ENCODE measurements at places on chromosomes 1 and 21.

GRCh38 chr1:85343612-85344255 lies 67.3 kb upstream of the BCL10 start:
- DNase-seq = no peak

GRCh38 chr1:45353685-45354084 lies 13.4 kb upstream of the MUTYH start:
- no peak for DNase-seq

DNA sequence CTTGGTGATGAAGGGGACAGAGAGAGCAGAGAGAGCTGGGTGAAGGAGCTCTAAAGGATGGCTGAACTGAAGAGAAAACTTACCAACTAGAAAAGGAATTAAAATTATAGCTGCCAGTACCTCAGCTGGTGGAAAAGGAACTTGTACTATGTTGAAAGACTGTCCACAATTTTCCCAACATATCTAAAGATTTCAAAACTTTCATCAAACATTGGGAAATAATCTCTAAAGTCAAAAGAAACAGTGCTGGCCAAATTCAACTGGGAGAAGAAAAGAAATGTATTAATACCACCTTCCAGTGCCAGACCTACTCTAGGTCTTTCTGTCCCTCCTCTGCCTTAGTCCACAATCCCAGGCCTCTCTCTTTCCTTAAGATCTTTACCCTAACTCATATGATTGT lies 6.1 kb downstream of the SMG5 start:
- no peak for DNase-seq

DNA sequence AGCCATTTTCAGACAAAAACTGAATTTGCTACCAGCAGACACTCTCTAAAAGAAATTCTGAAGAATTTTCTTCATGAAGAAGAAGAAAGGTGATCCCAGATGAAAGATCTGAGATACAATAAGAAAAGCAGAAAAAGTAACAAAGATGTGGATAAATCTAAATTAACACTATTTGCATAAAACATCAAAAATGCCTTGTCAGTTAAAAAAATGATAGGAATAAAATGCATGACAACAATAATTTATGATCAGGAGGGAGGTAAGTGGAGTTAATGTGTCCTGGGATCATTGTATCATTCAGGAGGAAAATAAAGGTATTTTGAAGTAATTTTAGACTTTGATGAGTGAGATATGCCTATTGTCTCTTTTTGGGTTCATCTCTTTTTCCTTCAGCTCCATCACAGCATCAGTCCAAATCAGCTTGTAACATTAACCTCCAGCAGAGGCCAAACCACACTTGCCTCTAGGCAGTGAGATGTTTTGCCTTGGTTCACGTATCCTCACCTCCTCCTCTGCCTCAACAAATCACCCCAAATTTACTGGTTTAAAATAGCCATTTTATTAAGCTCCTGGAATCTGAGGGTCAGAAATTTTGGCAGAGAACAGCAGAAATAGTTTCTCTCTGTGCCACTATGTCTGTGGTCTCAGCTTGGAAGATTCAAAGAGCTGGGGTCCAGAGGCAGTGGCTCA lies 76.9 kb upstream of the HIVEP3 start:
- DNase-seq = no peak

GRCh38 chr1:165490175-165490574 lies 45.2 kb upstream of the RXRG start:
- DNase-seq = no peak

GRCh38 chr1:206854401-206855129 lies 10.9 kb upstream of the IL20 start:
- DNase-seq = no peak

DNA sequence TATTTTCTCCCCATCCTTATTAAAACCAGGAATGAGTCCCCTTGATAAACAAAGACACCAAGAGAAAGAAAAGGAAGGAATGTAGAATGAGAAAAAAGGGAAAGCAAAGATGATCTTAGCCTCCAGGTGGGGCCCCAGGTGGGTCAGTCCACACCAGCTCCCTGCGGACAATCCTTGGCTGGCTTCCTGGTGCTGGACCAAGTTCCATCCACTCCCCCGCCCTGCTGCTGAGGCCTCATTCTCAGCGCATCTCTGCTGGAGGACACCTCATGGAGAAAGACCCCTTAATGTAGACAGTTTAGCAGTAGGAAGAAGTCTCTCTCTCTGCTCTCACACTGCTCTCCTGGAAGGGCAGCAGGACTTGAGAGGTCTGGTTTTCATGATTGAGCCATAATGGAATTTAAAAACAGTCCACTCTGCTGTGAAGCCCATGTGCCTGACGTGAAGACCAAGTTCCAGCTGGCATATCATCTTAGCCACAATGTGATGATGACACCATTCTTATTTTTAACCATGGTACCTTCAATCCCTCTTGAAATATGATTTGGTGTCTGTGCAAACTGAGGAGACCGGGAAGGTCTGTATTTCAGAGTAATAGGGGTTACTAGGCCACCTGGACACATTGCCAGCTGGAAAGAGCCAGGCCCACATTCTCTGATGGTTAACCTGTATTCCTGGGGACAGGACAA lies 83.1 kb downstream of the WLS start:
- no peak for DNase-seq

- no peak for DNase-seq
Measured at GRCh38 chr1:167486090-167486824, 32.1 kb downstream of the CD247 start.

GRCh38 chr1:41021526-41022308 lies at the start of gene SLFNL1:
Gene SLFNL1 (minus strand): TSS chr1:41021725. CDS start chr1:41020660, 1,065 bp downstream.
- DNase-seq = peak; percentile 23

DNA sequence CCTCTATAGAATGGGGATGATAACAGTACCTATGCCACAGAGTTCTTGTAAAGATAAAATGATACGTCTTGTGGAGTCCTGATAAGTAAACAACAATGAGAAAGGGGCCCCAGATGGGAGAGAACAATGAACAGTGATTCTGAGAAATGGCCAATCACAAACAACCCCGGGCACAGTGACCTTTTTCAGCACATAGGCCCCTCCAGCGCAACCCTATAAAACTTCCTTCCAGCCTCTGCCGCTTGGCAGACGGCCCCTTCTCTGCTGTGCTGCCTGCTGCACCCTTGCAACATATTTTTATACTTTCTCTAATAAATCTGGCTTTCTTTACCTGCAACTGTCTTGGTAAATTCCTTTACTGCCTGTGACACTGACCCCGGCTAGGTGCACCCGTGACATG lies 8.9 kb downstream of the RCAN1 start:
- no peak for DNase-seq

DNA sequence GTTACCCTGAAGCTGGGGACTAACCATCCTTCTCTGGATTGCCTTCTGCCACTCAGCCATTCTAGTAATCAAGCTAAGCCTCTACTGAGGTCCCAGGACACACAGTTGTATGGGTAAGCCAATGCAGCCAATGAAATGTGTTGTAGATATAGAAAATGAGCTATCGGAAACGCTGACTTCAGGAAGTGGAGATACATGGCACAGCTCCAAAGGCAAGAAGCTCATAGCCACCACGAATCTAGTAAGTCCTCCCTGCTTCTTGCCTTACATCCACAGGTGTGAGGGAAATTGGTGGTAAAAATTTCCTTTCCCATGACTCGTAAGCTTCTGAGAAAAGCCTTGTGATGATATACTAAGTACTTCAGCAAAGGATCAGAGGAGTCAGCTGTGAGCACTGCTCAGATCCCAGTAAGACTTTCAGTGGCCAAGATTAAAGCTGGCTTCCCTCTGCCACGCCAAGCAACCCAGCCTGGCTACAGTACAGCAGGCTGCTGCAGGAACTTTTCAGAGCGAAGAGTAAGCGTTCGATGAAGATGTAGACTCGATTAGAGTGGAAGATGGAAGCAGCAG lies 117.7 kb downstream of the SIM2 start:
- no peak for DNase-seq

DNA sequence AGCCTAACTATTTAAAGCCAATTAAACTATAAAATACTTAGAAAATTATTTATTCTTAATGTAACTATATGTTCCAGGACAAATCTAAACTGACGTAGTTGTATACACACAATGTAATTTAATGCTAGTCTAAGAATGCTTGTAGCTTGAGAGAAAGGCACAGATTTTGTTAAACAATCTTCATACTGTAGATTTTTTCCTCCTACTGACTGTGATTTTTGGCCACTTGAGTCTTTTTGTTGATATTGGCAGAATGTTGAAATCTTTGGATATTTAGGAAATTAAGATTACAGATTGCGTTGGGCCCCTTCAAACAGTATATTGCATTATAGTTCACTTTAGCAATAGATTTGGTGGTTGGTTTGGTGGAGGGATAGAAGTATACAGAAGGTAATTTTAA lies 40.5 kb downstream of the ATF3 start:
- DNase-seq = no peak

GRCh38 chr1:42541104-42541503 lies 78.0 kb downstream of the CCDC30 start:
- no peak for DNase-seq

DNA sequence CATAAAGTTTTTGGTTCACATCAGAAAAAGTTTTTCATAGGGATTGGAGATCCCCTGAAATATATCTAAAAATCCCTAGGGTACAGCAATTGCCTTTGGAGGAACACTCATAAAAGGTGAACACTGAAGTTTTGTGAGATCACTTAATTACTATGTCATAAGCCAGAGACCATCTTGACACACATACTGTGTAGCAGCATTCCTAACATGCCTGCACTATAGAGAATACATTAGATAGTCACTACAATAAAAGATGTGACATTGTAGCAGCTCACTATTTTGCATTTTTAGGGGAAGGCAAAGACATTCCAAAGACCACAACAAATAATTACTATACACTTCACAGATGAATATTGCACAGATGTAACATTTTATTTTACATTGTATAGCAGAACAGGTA lies 779.9 kb downstream of the KCNT2 start:
- DNase-seq = no peak

- DNase-seq = no peak
Measured at GRCh38 chr1:235127203-235127602, 1.4 kb downstream of the TOMM20 start.

- no peak for DNase-seq
Measured at GRCh38 chr1:181120924-181121323, 32.4 kb downstream of the IER5 start.

GRCh38 chr1:155479205-155479604 lies 83.4 kb downstream of the ASH1L start:
- no peak for DNase-seq

- DNase-seq = peak; percentile 74
Measured at GRCh38 chr1:236868625-236869467, 73.8 kb downstream of the MTR start.

GRCh38 chr21:45756669-45757068 lies 113.1 kb downstream of the PCBP3 start:
- DNase-seq = no peak

GRCh38 chr1:19798486-19799229 lies 1.1 kb downstream of the TMCO4 start:
- DNase-seq = no peak

DNA sequence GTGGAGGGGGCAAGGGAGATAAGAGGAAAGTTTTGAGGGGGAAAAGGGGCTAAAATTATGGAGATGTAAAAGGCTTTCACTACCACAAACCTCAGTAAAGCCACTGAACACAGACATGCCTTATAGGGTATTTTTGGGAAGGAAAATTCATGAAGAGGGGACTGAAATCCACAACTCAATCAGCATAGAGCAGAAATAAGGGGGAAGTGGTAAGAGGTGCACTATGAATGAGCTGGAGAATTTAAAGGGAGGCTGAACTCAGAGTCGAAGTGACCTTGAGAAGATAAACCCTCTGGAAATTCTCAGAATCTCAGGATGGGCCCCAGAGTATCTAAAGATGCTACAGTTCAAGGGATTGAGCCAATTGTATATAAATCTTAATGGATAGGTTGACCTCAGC lies 15.3 kb downstream of the RHEX start:
- DNase-seq = no peak

DNA sequence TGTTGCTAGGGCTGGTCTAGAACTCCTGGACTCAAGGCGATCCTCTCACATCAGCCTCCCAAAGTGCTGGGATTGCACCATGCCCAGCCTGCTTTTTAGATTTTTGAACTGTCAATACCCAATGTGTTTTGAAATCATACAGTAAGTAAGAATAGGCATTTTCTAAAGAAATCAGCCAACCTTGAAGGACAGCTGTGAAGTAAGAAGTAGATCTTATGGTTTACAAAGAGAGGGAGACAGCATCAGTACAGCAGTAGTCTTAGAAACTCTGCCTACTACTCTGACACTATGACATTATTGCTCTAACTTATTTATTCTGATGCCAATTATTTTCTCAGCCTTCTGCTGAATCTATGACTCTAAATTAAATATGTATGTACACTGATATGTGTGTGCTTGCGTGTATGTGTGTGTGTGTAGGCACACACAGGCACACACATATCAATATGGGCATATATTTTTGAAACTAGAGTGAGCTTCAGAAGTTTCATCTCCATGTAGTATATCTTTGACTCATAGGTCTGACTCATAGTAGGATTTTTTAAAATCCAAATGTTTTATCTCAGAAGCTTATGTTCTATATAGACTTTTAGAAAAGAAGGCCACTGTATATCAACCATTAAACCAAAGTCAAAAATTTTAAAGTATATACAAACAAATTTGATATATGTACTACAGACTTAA lies 140.4 kb downstream of the COL24A1 start:
- no peak for DNase-seq

- DNase-seq = peak; percentile 69
Measured at GRCh38 chr1:65027666-65028358, 61.5 kb upstream of the JAK1 start.

DNA sequence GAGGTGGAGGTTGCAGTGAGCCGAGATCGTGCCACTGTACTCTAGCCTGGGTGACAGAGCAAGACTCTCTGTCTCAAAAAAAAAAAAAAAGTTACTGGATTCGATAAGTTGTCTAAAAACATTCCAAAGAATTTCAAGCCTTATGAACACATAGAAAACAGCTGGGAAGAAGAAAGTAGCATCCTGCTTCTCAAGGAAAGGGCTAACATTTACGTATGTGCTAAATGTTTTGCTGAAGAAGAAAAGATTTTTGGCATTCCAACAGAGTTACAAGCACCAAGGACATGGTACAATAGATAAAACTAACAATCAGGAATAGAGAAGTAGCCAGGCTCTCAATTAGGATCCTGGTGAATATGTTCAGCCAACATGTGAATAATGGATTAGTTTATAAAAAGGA lies 69.8 kb downstream of the HFM1 start:
- no peak for DNase-seq

DNA sequence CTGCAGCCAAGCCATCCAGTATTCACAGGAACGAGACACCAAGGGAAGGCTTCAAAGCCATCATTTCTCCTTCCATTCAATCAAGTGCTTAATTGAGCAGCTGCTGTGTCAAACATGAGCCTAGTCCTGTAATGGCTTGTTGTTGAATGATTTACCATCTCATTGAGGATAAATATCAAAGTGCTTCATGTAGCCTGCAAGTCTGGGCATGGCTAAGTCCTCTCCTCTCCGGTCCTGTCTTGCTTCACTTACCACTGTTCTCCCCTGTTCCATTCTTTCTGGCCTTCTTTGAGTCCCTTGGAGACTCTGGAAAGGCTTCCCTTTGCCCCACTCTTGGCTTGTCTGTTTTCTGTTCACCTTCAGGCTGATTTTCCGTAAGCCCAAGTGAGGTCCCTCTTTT lies 279.8 kb downstream of the PBX1 start:
- no peak for DNase-seq

- no peak for DNase-seq
Measured at GRCh38 chr1:48592330-48592729, 120.3 kb upstream of the SPATA6 start.
